Hindlimb muscle (tissue), 1 donor: ENCODE measurements at places on chromosomes 5 and 9. TPM values are rescaled to one million over a fixed set of nuclear protein-coding genes. Genes with fewer than 3 reads are reported as not detected.

GRCh38 chr9:16879416-16879815, 8.9 kb upstream of the BNC2 start:
- no peak for DNase-seq

- no peak for DNase-seq
Measured at GRCh38 chr5:133336969-133337410, 275.4 kb downstream of the FSTL4 start.

DNA sequence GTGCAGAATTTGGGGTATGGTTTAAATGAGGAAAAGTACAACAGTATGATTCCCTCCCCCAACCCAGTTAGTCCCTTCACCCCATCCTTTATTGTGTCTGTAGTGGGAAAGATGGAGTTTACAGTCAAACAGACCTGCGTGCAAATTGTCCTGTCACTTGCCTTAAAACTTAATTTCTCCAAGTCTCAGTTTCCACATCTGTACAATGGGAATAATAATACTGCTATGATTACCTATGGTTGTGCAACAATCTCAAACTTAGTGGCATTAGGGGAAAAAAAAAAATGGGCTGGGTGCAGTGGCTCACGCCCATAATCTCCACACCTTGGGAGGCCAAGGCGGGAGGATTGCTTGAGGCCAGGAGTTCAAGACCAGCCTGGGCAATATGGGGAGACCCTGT, 35.8 kb upstream of the CTNNA1 start:
- no peak for DNase-seq

GRCh38 chr5:150578781-150579461, 61.5 kb upstream of the SYNPO start:
- no peak for DNase-seq

- DNase-seq: no peak
Measured at GRCh38 chr5:14824499-14824898, 47.1 kb downstream of the ANKH start.

DNA sequence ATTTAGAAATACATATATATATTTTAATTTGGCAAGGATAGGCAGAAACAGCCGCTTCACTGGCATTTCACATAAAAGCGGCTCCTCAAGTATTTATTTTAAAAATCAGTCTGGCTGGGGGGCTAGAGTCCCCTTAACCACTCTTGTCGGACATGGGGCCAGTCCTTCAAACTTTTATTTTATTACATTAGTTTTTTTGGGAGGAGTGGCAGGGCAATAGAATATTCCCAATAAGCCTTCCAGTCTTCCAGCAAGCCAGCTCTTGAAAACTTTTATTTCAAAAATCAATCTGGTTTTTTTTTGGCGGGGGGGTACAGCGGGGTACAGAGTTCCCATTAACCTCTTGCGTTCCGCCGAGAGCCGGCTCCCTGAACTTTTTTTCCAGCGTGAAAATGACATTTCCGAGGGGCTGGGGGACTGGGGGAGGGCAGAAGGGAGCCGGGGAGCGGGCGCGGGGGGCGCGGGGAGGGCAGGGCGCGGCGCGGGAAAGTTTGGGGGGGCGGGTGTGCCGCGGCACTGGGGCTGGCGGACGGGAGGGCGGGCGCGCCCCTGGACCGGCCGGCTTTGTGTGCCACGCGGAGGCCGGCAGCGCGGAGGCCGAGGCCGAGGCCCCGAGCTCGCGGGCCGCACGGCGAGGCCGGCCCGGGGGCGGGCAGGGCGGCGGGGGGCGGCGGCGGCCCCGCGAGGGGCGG, 504 bp upstream of the ZNF618 start:
- no peak for DNase-seq

DNA sequence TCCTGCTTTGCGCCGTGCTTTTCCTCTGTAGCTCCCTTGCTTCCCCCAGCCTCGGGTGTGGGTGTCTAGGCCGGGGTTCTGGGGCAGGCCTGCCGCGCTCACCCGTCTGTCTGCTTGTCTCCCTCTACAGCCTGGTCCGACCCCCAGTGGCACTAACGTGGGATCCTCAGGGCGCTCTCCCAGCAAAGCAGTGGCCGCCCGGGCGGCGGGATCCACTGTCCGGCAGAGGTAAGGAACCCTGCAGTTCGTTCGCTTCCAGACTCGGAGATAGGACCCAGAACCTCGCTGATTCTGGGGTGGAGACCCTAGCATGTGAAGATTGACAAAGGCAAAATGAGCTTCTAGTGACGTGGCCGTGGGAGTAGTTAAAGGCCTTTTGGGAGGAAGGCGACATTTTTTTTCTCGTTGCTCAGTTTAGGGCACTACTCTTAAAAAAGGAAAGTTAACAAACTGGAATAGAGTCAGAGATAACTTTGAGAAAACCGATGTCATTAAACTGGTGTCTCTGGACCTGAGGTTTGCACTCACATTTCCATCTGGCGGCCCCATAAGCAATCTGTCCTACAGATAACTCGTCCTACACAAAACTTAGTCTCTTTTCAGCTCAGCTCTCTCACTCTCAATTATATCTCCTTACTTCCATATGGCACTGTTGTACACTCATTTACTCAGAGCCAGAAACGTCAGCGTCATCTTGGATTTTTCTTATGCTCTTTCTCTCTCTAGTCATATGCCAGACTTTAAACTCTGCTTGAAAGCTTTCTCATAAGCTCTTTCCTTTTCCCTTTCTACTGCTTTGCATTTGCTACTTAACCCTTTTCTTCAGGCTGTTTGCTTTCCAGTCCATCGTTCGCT, 561 bp downstream of the SEC61B start:
- peak; percentile 18 for DNase-seq

The TMEFF1 gene
- polyA plus RNA-seq: 2.7 TPM

The GMCL2 gene
- not detected for polyA plus RNA-seq

The ANKRD34B gene
- 0.08 TPM for polyA plus RNA-seq

The SURF6 gene
- 26.1 TPM for polyA plus RNA-seq

The CAMK2A gene
- 116 TPM for polyA plus RNA-seq

The GLDC gene
- 1.3 TPM for polyA plus RNA-seq

The PCDHA12 gene
- polyA plus RNA-seq: 0.06 TPM
